ENCODE measurements at places on chromosomes 2 and 18.

GRCh38 chr2:54572636-54573536 is 116.8 kb downstream of the SPTBN1 start:
- DNase-seq, result no peak

GRCh38 chr2:178282075-178282815 is 87.9 kb downstream of the OSBPL6 start:
- DNase-seq, result no peak

DNA sequence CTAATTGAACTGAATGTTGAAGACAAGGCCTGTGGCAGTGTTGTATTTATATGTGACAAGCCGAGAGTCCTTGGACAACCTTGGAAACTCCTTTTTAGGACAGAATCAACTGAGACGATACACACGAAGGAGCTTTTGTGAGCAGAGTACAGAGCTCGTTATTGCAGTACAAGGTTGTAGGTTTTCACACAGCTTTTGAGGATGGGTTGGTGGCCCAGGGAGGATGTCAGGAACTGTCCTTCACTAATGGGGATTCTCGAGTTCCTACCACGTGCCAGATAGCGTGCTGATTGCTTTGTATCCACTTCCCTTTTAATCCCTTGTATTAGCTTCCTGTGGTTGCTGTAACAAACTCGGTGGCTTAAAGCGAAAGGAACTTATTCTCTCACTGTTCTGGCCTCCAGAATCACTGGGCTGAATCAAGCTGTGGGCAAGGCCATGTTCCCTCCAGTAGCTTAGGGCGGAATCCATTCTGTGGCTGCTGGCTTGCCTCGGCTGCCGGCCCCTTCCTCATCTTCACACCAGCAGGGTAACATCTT is 20.2 kb downstream of the INPP4A start:
- DNase-seq, result no peak

DNA sequence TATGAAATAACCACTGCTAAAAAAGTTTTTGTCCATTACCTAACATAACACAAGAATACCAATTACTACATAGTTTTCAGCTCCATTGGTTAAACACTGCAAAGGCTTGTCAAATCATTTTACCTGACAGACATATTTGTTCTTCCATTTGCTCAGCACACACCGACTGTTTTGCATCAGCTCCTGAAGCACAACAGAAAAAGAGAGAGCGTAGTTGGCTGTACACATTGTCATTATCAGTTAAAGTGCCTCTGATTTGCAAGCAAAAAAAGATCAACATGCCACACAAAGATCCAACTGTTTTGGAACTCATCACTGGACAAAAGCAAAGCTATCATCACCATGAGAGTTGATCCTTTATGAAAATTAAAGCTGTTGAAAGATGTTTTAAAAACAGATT is 103.8 kb downstream of the WDPCP start:
- DNase-seq, result no peak

- no peak for DNase-seq
Measured at GRCh38 chr2:241107031-241107783, 5.1 kb upstream of the MTERF4 start.

GRCh38 chr2:68151037-68151436 is 6.7 kb upstream of the PNO1 start:
- DNase-seq, result no peak

- no peak for DNase-seq
Measured at GRCh38 chr2:109396202-109397180, 217.3 kb downstream of the SEPTIN10 start.

Measured in G401 (cell line).